ENCODE measurements at places on chromosomes 16 and 17.
A peak's percentile ranks its signal among the peaks of the same experiment; 100 is the strongest.

- no peak for DNase-seq
Observed at GRCh38 chr16:64489449-64489848, 632.4 kb downstream of the CDH11 start.

- DNase-seq: no peak
Observed at GRCh38 chr17:80456465-80457235, 19.8 kb downstream of the NPTX1 start.

- no peak for DNase-seq
Observed at GRCh38 chr16:75458029-75458428, 6.5 kb downstream of the TMEM170A start.

DNA sequence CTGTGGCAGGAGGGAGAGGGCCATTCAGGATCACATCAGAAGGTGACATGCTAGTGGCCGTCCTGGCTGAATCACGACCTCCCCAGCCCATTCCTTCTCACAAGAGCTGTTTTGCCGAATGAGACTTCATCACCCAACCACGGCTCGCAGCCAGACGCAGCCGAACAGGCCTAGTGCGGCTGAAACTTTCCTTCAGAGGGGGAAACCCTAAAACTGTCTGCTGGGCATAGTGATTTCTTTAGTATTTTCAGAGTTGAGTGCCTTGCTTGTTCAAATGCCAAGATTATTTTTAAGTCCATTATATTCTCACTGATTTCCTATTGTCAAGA is 343.7 kb downstream of the CPPED1 start:
- no peak for DNase-seq

- DNase-seq: no peak
Observed at GRCh38 chr17:14452856-14453255, 152.0 kb downstream of the HS3ST3B1 start.

DNA sequence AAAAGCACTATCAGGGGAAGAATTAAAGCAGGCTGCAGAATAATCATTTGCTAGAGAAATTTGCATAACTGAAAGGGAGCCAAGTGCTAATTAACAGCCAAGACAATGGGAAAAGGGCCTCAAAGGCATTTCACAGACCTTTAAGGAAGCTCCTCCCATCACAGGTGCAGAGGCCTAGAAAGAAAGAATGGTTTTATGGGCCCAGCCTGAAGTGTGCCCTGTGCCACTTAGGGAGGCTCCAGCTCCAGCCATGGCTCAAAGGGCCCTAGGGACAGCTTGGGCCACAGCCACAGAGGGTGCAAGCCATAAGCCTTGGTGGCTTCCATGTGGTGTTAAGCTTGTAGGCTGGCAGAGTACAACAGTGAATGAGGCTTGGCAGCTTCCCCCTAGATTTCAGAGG is 50.1 kb downstream of the RNF112 start:
- no peak for DNase-seq

DNA sequence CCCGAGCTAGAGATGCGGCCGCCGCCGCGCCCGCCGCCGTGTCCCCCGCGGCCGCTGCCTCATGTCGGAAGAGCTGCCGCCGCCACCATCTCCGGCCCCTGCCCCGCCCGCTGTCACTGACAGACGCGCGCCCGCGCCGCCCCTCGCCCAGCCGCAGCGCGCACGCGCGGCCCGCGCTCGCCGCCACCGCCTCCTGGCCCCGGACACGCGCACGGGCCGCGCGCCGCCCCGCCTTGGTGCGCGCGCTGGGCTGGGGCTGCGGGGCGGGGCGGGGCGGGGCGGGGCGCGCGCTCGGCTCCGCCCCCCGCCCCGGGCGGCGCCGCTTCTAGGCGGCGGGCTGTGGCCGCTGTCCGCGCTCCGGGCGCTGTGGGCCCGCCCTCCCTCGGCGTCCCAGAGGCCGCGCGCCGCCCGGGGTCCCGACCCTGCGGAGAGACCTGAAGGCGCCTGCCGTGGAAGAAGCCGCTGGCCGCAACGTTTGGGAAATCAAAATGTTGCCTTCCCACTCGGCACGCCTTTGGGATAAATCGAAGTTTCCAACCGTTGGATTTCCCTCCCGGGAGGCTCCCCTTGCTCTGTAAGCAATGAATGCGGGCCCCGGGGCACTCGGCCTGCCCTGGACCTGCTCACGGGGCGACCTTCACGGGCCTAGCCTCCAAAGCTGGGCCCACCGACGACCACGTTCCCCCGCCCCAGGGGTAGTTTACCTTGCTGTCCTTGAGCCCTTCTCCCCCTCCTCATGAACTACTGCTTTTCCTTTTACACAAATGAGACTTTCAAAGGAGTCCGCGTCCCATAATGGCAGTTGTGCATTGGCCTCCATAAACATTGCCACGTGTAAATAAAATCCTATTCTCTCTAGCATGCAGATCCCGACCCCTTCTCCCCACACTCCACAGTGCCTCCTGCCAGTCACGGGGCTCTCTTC is at the start of gene ADCY9:
Gene ADCY9 (minus strand): TSS at position 118 of the 925 bp plus-strand sequence. CDS start 1,000 bp downstream, outside the sequence.
- DNase-seq: peak; percentile 47

- DNase-seq: no peak
Observed at GRCh38 chr16:52568495-52568894, 21.6 kb upstream of the TOX3 start.

DNA sequence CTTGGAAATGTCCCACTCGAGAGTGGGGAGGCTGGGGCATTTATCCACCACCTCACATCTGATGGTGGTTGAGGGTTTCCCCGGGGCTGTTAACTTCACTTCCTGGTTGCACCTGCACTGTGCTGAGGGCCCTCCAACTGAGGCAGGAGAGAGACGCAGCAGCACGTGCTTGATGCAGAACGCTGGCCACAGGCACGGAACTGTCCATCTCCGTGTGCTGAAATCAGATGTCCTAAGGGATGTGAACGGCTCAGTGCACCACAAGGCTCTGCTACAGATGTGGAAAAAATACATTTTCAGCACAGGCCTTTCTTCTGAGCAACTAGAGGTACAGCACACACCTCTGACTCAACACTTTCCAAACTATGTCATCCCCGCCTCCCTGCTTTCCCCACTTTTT is 114.8 kb upstream of the C16orf82 start:
- DNase-seq: no peak

DNA sequence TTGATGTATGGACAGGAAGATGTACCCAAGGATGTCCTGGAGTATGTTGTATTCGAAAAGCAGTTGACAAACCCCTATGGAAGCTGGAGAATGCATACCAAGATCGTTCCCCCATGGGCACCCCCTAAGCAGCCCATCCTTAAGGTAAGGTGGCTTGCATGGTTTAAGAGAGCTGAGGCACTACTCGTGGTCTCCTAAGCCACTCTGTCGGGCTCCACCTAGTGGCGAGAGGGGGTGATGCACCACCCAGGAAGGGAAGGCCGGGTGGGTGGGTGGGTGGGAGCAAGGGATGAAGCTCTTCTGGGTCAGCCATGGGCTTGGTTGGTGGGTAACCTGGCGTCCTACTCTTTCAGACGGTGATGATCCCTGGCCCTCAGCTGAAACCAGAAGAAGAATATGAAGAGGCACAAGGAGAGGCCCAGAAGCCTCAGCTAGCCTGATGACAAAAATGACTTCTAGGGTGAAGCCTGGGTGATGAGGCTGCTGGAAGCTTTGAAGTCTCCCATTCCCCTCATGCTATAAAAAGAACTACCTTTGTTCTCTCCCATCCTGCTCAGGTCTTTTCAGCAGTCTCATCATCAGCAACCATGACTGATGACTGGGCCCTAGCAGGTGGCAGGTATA is 21.5 kb downstream of the GPR179 start:
- DNase-seq: peak; percentile 49

- DNase-seq: no peak
Observed at GRCh38 chr17:44362949-44363612, 572 bp downstream of the FAM171A2 start.

DNA sequence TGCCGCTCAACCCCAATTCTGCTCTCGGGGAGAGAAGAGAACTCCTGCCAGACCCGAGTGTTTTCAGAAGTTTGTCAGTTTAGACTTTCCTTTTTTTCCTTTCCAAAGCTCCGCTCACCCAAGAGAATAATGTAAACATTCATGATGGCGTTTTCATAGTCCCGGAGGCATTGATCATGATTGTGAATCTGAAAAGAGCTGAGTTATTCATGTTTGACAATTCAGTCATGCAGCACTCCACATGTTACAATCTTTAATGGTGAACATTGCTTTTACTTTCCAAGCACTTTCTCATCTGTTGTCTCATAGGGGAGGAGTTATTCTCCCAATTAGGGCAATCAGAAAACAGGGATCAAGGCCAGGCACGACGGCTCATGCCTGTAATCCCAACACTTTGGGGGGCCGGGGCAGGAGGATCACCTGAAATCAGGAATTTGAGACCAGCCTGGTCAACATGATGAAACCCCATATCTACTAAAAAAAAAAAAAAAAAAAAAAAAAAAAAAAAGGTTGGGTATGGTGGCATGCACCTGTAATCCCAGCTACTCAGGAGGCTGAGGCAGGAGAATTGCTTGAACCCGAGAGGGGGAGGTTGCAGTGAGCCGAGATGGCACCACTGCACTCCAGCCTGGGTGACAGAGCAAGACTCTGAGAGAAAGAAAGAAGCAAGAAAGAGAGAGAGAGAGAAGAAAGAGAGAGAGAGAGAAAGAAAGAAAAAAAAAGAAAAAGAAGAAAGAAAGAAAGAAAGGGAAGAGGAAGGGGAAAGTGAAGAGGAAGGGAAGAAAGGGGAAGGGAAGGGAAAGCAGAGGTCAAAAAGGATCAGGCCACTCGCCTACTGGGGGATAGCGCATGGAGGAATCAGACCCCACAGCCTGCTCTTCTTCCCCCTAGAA is 70.0 kb upstream of the TNRC6C start:
- no peak for DNase-seq

DNA sequence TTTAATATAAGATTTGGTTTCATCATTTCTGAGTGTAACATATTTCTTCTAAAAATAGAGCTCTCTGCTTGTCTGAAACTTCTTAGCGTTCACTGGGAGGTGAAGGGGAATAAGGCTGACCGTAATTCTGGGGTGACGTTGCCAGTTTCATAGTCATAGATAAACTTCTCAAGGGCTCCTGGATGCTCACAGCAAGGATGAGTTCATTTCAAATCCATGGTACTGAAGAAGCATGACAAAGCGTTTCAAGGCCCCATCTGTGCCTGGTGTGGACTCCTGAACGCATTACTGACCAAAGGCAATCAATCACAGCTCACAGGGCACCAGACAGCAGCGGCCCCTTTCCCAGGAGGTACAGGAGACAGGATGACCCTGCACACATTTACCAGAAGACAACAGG is 12.0 kb upstream of the EVPL start:
- DNase-seq: no peak

DNA sequence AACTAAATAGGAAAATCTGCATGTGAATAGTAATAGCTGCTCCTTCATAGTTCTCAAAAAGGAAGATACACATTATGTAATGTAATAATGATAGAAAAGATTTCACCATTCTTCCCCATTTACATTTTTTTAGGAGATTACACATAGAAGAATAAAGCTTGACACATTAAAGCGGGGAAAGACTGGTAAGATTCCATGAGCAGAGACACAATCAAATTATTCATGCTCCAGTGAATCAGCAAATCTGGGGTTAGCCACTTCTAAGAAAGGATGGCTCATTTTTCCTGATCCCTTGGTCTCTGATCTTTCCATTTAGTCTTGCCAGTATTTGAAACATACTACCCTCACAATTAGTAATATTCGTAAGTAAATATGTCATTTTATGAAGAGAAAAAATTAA is 81.9 kb downstream of the CA4 start:
- DNase-seq: no peak

DNA sequence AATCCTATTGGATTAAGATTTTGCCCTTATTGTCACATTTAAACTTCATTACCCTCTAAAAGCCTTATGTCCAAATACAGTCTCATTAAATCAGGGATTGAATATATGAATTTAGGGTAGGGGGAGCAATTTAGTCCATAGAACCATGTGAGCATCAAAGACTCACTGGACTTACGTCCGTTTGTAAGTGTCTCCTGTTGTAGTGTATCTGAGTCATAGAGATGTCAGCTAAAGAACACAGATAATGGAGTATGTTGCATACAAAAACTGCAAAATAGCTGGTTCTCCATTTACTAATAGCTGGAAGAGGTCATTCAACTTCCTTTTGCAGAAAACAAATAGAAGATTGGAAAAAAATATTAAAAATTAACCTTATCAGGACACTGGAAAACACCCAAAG is 599.1 kb upstream of the SOX9 start:
- no peak for DNase-seq

DNA sequence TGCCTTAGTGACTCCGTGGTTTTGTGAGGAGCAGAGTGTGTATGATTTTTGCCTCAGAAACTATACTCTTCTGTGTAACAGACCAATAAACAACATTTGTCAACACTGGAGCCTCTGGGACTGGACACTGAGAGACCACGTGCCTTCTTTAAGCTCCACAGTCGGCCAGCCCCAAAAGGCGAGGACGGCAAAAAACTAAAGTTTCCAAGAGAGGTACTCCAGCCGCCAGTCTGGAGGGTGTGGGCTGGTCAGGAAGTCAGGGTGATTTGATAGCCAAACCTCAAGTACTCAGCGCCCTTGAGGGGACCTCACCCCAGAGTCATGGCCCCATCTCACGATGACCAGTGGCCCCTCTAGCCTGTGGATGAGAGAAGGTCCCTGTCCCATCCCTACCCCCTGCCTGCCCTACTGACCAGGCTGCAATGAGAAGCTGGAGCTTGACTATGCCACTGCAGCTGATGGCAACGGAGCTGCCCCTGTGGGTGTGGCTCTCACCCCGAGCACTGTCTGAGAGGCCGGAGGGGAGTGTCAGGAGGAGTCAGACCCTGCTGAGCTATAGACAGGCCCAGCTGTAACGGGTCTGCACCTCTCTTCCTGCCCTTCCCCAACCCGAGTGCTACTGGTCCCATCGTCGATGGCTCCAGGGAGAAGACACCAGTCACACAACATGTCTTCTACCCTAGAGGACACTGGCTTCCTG is 19.8 kb downstream of the MNT start:
- no peak for DNase-seq

DNA sequence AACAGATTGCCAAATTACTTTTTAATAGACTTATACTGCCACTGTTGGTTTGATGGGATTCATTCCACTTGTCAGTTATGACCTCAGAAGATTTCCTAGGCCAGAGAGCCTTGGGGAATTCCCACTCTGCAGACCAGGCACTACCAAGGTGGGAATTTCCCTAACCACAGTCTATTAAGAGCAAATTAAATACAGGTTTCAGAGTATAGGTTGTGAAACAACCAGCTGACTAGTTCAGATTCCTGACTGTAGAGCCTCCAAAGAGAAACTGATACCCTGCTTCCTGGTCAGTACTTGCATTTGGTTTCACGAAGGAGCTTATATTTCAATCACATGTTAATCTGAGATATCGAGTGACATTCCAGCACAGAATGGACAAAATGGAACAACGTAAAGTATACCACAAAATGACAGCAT is 186.5 kb downstream of the STX8 start:
- DNase-seq: no peak

DNA sequence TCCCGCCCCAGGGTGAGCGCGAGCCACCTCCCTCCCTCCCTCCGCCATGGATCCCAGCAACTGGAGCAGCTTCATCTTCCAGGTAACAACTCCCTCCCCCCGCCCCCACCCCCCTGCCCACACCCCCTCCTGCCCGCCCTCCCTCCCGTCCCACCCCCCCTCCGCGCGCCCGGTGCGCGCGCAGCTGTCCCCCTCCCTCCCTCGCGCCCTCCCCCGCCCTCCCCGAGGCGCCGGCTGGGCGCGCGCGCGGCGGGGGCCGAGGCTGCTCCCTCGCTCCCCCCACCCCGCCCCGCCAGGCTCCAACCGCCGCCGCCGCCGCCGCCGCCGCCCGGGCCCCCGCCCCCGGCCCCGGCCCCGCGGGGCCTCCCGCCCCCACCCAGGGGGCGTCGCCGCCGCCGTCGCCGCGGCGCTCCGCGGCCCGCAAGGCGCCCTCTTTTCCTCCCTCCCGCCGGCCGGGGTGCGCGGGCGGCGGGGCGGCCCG is at the start of gene MAZ:
Gene MAZ (plus strand): TSS at position 431 of the 481 bp plus-strand sequence. CDS start 173 bp downstream, outside the sequence.
- DNase-seq: no peak
